Activated CD8-positive, alpha-beta T cell treated with anti-CD3 and anti-CD28 coated beads for 36 hours (primary cell): ENCODE measurements at places on chromosomes 4 and X. TPM values are rescaled to one million over a fixed set of nuclear protein-coding genes. Genes with fewer than 3 reads are reported as not detected.

The MAPK10 gene
- total RNA-seq = not detected

The TLR6 gene
- 2.0 TPM for total RNA-seq

- no peak for DNase-seq
Measured at GRCh38 chrX:9555354-9555753, 90.5 kb downstream of the TBL1X start.

DNA sequence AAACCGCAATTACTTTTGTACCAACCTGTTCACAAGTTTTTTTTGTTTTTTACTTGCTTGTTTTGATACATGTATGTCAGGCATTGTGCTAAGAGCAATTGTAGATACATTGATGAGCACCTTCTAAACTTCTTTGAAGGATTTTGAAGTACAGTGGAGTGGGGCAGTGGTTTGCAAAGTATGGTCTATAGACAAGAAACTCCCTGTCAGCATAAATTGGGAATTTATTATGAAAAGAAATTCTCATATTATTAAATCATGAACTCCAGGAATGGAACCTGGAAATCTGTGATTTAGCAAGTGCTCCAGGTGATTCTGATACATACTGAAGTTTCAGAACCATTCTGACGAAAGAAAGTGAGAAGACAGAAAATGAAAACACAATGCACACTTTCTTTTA lies 733.4 kb downstream of the C4orf33 start:
- DNase-seq = no peak

- peak; percentile 47 for DNase-seq
Measured at GRCh38 chr4:55475394-55476243, 71.1 kb downstream of the CLOCK start.

DNA sequence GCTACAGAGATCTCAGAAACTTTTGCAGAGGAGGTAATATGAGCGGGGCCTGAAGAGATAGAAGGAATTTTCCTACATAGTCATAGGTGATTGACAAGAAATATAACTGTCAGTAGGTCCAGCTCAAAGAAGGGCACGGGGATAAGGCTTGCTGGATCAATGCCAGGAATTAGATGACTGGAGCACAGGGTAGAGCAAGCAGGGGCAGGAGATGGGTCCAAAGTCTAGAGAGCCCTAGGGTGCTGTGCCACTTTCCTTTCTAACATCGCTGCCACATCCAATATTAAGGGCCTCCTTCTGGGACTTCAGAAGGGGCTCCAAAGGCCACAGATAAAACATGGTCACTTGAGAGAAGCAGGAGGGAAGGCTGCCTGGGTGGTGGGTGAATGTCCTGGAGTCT lies 402.2 kb downstream of the MID1IP1 start:
- DNase-seq = no peak

The SLAIN2 gene
- 48.6 TPM for total RNA-seq

DNA sequence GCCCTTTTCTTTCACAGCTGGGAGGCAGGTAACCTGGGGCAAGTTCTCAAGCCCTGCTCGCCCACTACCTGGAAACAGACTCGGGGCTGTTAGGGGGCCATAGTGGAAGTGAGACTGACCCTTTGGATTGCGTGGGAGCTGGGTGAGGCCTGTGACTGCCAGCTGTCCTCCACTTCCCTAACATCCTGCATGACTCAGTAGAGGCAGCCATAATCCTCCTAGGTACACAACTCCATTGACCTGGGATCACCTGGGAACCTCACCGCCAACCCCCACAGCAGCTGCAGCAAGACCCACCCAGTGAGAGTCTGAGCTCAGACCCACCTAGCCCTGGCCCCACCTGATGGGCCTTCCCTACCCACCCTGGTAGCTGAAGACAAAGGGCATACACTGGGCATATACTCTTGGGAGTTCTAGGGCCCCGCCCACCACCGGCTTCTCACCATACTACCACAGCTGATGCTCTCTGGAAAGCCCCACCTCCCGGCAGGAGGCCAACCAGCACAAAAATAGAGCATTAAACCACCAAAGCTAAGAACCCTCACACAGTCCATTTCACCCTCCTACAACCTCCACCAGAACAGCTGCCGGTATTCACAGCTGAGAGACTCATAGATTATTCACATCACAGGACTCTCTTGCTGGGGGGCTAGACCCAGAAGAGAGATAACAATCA lies 61.1 kb upstream of the DCTD start:
- DNase-seq = peak; percentile 22

DNA sequence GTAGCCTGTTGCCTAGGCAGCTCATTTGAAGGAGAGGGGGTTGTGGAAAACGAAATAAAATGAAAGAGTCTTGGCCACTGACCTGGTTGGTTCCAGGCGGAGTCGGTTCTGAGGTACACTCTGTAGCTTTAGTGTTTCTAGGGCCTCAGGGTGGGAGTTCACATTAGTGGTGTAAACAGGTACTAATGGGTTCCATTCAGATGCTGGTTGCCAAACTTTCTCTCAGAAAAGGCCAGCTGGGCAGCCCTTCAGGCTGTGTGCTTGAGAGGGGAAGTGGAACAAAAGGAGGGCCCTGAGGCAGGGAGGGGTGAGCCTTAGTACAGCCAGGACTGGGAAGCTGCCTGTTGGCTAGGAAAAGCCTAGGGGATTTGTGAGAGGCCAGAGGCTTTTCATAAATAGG lies 24.8 kb downstream of the NHSL2 start:
- DNase-seq = no peak
